ENCODE measurements at places on chromosomes 16 and 17.

GRCh38 chr17:82017612-82018151, 5.0 kb downstream of the CENPX start:
- DNase-seq = no peak

DNA sequence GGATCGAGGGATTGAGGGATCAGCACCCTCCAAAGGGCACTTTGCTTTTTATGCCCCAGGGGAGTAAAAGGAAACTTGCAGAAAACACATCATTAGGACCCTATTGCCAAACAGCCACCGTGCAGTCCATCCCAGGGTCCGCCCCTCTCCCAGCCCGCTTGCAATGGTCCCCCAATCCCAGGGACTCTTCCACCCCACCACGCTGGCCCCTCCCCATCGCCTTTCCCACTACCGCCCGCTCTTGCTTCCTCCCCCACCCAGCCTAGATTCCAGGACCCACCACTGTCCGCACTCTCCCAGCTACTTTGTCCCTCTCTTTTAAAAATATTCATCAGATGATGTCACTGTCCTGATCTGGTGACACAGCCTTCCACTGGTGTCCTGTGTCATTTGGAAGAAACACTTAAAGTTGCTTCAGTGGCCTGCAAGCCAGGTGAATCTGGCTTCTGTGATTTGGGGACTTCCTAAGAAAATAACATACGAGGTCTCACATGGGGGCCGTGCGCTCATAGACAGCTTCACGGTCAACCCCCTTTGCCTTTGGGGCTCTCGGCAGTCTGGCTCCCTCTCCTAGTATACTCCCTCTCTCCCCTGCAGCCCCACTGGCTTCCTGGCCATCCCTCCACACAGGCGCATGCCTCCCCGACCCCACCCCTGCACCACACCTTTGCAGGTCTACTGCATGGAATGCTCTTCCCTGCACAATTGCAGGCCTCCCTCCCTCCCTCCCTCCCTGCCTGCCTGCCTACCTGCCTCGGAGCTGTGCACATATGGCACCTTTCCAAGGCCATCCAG, 127.9 kb downstream of the RBFOX3 start:
- no peak for DNase-seq

DNA sequence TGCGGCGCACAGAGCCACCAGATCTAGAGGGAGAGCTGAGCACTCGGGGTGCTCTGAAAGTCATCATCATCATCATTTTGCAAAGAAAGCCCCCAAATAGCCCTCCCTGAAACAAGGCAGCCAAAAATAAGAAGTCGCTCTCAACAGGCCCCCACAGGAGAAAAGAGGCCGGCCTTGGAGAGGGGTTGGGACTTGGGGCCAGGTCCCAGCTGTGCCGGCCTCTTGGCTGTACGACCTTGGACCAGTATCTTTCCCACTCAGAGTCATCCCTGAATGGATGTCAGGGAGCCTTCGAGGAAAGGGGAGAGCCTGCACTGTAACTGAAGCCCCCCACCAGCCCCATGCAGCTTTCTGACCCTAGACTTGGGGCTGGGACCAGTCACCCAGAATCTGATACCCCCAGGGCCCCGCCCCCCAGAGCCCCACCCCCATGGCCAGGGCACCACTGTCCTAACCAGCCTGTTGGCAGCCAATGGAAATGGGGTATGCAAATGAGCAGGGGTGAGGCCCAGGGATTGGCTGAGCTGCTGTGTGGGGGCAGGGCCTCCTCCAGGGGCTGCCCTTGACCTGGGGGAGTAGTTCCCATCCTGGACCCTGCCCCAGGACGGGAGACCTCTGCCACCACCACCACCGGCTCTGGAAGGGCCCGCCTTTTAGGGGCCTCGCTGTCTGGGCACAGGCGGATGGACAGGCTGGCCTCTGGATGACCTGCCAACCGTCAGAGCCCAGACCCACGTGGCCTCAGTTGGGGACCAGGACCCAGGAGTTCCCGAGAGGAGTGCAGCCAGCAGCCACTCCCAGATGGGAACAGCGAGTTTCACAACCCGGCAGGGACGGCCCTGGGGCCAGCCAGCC, 15.4 kb downstream of the ZFPM1 start:
- DNase-seq = no peak

- DNase-seq = no peak
Measured at GRCh38 chr17:45675012-45675411, 109.1 kb upstream of the CRHR1 start.

DNA sequence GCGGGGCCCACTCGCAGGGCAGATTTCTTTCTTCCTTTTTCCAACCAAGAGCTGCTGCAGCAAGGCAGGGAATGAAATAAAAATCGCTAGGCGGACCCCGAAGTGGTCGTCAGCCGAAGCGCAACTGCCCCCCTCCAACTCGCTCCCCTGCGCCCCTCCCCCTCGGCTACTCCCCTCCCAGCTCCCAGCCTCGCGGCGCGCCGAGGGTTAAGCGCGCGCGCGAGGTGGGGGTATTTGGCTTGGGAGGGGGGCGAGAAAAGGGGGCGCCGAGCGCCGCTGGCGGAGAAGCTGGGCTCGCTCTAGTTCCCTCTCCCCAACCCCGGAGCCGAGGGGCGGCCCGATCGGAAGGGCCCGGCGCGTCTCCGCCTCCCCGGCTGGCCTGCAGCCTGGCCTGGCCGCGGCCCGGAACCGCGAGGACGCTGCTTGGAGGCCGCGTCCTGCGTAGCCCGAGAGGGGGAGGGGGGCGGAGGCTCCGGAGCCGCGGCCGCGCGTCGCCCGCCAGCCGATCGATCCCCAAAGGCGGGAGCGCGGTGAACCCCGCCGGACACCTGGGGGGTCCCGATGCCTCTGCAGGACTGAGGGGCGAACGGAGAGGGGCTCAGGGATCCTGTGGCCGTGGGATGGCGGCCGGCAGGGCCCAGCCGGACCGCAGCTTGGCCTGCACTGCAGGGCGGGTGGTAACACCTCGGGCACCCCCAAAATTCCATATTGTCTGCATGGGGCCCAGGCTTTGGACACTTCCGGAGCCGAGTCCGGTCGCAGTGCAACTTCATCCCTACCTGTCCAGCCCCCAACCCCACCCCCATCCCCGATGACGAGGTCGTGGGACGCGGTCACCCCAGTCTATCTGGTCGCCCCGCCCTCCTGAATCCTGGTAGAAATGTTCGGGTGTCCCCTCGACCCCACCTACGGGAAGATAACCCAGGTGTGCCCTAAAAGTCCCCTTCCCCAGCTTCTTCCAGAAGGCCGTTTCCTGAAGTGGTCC, 4.9 kb upstream of the CBX4 start:
- DNase-seq = no peak

DNA sequence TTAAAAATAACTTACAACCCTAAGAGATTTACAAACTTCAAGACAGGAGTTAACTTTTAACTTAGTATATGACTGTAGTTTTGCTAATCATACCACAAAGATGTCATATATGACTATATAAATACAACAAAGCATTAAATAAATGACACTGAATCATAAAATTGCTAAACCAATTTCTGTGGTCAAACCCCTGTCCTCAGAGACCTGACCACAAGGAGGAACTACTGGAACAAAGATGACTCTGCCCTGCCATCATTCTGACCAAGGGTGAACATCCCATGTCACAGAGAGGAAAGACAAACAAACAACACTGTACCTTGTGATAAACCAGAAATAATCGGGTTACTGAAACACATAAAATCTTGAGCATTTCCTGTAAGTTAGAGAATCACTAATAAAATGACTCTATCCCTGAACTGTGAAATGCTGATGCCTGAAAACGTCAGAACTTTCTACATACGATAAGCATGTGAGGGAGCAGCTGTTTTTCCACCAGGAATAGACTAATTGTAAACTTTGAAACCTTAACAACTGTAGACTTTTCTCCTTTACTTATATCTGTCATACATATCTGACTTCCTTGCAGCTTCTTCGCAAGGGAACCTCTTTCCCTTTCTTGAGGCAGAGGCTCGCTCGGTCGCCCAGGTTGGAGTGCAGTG, 47.9 kb downstream of the WDR59 start:
- no peak for DNase-seq

DNA sequence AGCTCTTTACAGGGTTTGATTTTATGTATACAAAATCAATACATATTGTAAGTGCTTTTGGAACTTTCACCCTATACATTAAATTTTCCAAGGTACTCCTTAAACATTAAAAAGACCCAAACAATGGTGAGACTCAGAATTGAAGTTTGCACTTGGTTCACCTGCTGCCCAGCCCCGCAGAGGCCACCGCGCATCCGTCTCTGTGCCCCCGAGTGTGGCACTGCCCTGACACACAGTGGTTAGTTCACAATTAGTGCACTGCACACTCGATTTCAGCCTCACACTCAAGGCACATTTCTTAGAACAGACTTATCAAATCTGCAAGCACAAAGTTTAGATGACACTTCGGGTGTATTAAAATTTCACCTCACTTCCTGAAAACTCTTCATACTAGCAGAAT, 38.3 kb downstream of the USP7 start:
- no peak for DNase-seq

GRCh38 chr17:17681744-17682292, 560 bp downstream of the RAI1 start:
- DNase-seq = peak; percentile 40

- no peak for DNase-seq
Measured at GRCh38 chr17:36066365-36066985, 2.4 kb downstream of the CCL18 start.

GRCh38 chr16:89013692-89014402, 36.8 kb upstream of the CBFA2T3 start:
- no peak for DNase-seq

DNA sequence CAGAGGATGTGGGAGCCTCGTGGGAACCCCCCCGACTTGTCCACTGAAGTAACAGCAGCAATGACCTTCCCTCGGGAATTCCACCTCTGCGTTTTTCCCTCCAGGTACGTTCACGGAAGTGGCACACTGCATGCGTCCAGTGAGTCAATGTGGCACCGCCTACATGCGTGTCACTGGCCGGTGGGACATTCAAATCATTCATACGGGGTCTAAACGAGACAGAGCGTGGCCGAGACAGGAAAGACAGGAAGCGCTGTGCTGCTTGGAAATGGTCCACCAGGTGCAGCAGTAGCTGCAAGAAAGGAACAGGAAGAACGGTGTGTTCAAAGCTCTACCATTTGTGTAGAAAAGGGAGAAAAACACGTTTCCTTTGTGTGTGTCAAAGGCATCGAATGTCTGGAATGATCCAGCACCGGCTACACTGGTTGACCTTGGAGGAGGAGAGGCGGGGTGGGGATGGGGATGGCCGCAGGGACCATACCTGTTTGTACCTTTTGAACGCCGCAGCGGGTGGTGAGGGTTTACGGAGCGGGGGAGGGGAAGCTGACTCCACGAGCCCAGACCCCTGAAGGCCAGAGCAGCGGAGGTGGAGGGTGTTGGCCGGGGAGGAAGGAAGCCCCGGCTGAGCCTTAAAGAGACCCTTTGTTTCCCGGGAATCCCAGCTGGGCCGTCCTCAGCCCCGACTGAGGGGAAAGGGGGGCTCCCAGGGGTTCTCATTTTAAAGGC, 1.7 kb upstream of the PGAP6 start:
- peak; percentile 49 for DNase-seq

DNA sequence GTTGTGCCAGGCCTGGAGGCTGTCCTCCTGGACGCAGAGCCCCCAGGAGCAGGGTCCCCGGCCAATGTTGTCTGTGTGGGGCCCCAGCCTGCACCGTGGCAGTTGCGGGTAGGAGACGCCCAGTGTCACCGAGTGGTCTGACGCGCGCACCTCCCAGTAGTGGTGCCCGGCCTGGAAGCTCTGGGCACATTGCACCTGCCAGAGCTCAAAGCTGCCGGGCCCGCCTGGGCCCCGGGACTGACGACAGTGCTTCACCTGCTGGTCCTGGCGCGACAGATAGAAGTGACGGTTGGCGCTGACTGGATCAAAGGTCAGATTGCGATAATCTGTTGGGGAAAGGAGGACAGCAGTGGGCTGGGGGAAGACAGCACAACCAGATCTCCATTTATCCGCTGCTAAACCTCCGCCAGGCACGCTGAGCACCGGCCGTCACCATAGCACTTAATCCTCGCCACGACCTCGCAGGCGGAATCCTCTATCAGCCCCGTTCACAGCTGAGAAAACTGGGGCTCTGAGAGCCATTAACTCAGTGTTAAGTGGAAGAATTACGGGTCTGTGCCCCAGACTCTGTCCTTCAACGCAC, 5.6 kb downstream of the TRIM65 start:
- DNase-seq = no peak

DNA sequence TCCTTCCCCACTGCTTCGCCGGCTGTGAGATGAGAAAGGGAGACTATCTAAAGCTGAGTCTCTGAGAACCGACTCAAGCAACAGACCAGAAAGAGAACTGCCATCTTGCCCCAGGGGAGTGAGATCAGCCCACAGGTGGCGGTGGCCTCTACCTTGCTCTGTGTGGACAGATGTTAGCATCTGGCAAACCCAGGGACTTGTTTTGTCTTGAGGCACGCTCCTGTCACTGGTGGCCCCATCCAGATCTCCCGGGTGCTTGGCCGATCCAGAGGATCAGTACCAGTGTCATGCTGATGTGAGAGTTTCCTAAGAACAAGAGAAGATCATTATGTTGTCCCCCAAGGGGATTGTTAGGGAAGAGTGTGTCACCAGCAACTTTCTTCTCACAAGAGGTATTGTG, 101.4 kb downstream of the CACNG3 start:
- DNase-seq = no peak
